DMS79 (cell line): ENCODE measurements at places on chromosomes 4 and X.

DNA sequence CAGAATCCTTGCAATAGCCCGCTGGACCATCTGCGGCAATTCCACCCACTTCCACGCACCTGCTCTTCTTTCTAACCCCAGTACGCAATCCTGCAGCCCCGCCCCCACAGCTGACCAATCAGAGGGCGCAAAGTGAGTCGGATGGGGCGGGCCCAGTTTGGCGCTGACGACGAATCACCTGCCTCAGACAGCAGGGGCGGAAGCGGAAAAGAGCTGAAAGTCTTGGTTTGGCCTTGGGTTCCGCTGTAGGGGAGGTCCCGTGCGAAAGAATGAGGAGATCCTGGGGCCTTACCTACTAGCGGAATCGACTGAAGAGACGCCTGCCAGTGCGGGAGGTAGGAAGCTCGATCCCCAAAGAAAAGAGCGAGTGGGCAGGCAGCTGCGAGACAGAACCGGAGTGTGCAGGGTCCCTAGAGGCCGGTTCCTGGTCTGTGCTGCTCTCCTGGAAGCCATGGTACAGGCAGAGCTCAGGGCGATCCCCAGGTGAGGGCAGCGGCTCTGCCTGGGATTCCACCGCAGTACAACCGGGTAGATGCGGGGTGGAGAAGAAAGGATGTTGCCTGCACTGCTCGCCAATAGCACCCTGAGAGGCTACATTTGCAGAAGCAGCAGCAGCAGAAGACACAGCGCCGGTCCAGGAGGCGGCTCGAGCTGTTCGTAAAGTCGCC, at the start of gene TMEM184C:
TMEM184C (plus strand) TSS at position 225 of the 668 bp plus-strand sequence. CDS start 560 bp downstream, outside the sequence.
- peak; percentile 78 for DNase-seq

DNA sequence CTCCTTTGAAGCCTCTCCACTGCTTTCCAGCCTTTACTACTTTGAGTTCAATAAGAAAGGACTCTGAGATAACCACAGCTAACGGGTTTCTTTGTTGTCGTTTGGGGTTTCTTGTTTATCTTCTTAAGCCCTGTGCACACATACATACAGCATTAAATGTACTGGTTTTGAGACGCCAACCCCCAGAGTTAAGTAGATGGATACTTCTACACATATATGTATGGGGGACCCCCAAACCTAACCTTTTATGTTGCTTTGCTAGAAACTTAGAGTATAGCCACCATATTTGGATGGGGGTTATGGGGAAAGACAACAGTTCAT, 697 bp downstream of the CEP135 start:
- no peak for DNase-seq

GRCh38 chrX:36528661-36529060, 479.5 kb upstream of the FAM47C start:
- DNase-seq = no peak

GRCh38 chr4:15232366-15233263, 195.2 kb upstream of the C1QTNF7 start:
- DNase-seq = no peak

DNA sequence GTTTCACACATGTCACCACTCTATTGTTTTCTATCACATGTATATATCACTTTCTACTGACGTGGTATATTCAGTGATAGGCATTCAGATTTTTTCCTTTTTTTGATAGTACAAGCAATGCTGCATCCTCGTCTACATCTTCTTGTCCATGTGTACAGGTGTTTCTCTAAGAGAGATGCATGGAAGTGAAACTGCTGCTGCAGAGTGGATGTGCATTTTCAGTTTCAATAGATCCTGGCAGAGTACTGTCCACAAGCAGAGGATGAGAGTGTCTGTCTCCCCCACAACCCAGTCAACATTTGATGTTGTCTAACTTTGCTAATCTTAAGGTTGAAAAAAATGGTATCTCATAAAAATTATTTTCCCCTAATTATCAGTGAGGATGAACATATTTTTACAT, 194.0 kb upstream of the CASK start:
- no peak for DNase-seq

- DNase-seq = no peak
Observed at GRCh38 chr4:178329226-178329872, 887.1 kb upstream of the AGA start.

- DNase-seq = no peak
Observed at GRCh38 chr4:100422894-100423293, 94.9 kb downstream of the EMCN start.

DNA sequence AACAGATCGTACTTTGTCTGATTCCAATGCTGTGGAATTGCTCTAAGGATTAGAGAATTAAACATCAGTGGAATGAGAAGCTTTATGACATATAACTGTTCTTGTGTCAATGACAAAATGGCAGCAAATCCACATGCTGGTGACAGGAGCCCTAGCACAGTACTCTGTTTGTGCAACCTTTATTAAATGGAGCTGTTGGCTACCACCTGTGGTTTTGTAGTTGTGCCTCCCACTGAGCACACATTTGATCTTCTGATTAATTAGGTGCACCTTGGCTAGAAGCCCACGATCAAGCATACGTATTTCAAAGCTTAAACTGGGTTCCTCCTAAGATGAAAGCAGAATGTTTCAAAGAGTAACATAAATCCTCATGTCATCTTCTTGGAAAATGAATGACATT, 394.0 kb upstream of the IGFBP7 start:
- DNase-seq = no peak

DNA sequence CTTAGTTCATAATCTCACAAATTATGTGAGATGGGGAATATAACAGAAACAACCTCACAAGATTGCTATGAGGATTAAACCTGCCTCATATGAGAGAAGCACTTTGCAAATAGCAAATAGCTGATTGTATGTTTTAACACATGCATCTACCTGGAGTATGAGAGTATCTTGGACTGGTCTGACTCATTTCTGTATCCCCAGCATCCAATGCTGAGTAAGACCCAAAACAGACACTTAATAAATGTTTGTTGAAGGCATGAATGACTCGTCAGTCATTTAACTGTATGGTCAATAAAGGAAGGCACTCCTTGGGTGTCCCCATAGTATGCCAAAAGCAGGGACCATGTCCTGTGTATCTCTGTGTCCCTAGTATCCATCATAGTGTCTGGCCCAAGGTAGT, 350.9 kb upstream of the F9 start:
- no peak for DNase-seq

GRCh38 chr4:99624141-99624719, 33.4 kb downstream of the C4orf54 start:
- DNase-seq = no peak

DNA sequence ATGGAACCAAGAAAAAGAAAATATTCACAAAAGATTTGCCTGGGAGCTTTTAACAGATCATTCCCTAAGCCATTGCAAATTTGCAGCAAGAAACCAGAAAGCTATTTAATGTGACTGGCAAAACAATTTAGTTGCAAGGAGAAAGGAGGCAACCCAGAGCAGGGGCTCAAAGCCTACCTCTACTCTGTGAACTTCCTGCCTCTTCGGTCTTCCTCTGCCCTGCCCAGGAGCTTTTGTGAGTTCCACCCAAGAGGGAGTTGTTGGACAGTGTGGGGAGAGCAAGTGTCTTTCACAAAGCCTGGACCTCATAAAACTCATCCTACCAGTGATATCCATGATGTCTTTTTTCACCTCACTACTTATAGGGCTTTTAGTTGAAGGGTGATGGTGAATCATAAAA, 107.4 kb downstream of the AFF1 start:
- no peak for DNase-seq

- DNase-seq = peak; percentile 2
Observed at GRCh38 chrX:129679901-129680300, 25.1 kb upstream of the APLN start.
